ENCODE measurements at places on chromosomes 3 and 15.

DNA sequence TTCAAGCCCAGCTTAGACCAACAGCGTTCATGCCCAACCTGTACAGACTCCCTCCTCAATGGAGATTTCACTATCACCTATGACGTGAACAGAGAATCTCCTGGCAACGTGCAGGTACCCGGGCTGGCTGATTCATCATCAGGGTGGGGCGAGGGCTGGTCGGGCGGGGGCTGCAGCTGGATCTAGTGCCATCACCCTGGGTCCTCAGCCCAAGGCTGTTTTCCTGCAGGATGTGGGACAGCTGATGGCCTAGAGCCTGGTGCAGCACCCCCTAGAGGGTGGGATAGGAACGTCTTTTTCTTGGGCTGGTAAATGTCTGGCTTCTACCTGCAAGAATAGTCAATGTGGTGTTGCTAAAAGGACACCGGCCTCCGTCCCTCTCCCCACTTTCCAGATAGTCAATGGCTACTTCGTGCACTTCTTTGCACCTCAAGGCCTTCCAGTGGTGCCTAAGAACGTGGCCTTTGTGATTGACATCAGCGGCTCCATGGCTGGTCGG, 4.4 kb downstream of the ITIH3 start:
- no peak for DNase-seq

GRCh38 chr3:56573501-56573900, 16.5 kb downstream of the CCDC66 start:
- no peak for DNase-seq

- DNase-seq, result no peak
Observed at GRCh38 chr3:149018247-149018646, 26.9 kb downstream of the GYG1 start.

- no peak for DNase-seq
Observed at GRCh38 chr3:156260331-156260730, 140.0 kb downstream of the KCNAB1 start.
